ENCODE measurements at places on chromosomes 4 and X.

DNA sequence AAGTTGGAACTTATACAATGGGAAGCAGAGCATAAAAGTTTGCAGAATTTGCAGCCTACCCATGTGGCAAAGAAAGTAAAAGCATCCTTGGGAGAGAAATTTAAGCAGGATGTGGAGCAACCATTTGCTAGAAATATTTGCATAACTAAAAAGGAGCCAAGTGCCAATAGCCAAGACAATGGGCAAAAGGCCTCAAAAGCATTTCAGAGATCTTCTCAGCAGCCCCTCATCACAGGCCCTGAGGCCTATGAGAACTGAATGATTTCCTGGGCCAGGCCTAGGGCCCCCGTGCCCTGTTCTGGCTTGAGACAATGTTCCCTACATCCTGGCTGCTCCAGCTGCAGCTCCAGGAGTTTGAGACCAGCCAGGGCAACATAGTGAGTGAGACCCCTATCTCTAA, 25.3 kb upstream of the RAB28 start:
- no peak for DNase-seq

- DNase-seq = no peak
Observed at GRCh38 chr4:156487107-156487506, 484.5 kb downstream of the PDGFC start.

- no peak for DNase-seq
Observed at GRCh38 chrX:437661-438390, 51.1 kb upstream of the PPP2R3B start.

DNA sequence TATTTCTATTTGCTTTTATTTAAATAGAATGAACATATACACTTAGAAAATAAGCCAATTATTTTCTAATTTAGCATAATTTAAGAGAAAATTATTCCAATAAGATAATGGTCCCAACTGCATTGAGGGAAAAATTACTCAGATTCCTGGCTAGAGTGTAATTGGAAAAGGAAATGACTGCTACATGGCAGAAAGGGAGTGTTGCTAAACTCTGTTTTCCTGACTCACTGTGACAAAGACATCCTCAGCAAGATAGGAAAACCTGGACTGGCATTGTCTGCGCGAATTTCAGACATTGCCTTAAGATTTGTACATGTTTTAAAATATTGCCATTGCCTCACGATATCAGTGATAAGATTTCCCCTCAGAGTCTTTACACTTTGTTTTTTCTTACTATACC, 8.2 kb downstream of the TNIP3 start:
- no peak for DNase-seq

GRCh38 chrX:97481228-97481627, 597.5 kb downstream of the RPA4 start:
- DNase-seq = no peak

- no peak for DNase-seq
Observed at GRCh38 chr4:179027569-179027968, 1585.3 kb upstream of the AGA start.

DNA sequence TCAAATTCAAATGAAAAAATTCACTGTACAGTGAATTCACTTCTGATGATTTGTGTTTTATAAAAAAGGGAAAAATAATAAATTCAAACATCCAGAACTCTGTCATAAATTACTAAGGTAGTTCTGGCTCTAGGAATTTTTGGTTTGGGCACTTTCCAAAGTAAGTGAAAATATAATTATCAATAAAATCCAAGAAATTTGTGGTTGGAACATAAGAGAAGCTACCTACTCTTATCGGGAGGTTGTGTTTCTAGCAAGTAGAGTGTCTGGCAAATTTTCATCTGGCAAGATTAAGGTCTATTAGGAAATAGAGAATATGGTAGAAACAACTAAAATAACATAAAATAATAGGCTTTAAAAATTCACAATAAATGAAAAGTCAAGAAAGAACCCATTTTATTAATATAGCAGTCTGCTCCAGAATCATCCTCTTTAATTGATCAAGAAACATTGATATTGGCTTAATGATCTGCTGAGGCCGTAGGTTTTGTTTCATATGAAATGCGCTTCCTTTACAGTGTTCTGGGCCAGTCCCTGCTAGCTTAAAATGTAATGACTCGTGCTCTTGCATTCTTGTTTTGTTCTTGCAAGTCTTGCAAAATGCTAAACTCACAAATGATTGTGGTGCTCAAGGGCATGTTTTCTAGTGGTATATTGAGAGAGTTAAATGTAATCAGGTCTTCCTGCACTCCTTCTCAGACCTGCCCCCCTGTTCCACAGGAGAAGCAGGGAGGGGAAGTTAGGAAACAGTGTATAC, 331.4 kb downstream of the RAPGEF2 start:
- no peak for DNase-seq

DNA sequence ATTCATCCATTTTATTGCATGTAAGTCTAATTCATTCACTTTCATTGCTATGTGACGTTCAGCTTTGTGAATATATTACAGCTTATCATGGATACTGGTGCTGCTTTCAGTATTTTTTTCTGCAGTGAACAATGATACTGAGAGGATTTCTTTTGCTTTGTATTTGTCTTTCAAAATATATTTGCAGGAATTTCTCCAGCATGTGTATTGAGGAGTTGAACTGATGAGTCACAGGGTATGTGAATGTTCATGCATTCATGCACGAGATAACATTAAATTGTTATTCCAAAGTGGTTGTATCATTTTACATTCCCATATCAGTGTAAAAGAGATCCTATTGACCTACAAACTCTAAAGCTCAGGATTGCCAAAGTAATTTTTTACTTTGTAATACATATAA, 283.8 kb upstream of the ARSJ start:
- DNase-seq = no peak

GRCh38 chrX:133921764-133922389, 63.5 kb downstream of the GPC3 start:
- DNase-seq = no peak

- DNase-seq = no peak
Observed at GRCh38 chr4:10354746-10355145, 102.5 kb downstream of the ZNF518B start.

GRCh38 chr4:175447016-175447415, 365.0 kb downstream of the GPM6A start:
- DNase-seq = no peak

GRCh38 chr4:156293657-156294297, 340.1 kb upstream of the CTSO start:
- DNase-seq = no peak

DNA sequence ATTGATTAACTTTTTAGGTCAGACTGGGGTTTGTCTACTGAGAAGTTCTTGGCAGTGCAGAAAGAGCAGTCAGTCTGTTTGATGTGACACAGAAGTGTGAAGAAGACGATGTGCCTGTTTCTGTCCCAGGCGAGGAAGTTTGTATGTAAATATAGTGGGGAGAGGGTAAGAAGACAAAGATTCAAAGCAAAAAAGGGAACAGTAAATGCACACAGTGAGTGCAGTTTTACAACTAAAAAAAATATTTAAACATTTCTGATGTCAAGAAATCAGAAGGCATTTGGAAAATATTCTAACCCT, 264.9 kb downstream of the RAPGEF2 start:
- DNase-seq = no peak
